ENCODE measurements at places on chromosomes 2 and 18. TPM values are rescaled to one million over a fixed set of nuclear protein-coding genes. Genes with fewer than 3 reads are reported as not detected.

RPL31 gene
- 2,534 TPM for polyA plus RNA-seq

MDH1B gene
- 1.3 TPM for polyA plus RNA-seq

GNLY gene
- polyA plus RNA-seq, result not detected

PXDN gene
- 271 TPM for polyA plus RNA-seq

SFXN5 gene
- polyA plus RNA-seq, result 13.7 TPM

MAP3K19 gene
- polyA plus RNA-seq, result not detected

CCDC85A gene
- not detected for polyA plus RNA-seq

RBMS1 gene
- 89.4 TPM for polyA plus RNA-seq

POTEJ gene
- polyA plus RNA-seq, result not detected

SPR gene
- 17.5 TPM for polyA plus RNA-seq

REG1A gene
- polyA plus RNA-seq, result not detected

PLA2R1 gene
- 2.0 TPM for polyA plus RNA-seq

DNA sequence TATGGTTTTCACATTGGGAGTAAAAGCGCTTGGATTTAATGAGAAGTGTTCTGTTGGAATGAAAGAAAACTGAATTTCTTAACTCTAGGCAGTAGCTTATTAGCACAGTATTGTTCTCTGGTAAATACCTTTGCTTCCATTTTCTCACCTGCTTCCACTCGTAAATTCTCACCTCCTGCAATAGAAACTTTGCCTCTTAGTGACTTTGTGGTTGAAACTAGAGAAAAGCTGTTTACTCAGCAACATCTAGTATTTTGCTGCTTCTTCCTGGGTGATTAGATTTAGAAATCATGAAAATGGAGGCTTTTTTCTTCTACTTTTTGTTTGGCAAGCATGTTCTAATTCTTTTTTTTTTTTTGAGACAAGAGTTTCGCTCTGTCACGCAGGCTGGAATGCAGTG is 385.4 kb downstream of the SPAG16 start:
- DNase-seq, result no peak

GRCh38 chr2:218229239-218229638 is 12.2 kb downstream of the ARPC2 start:
- peak; percentile 62 for DNase-seq

DNA sequence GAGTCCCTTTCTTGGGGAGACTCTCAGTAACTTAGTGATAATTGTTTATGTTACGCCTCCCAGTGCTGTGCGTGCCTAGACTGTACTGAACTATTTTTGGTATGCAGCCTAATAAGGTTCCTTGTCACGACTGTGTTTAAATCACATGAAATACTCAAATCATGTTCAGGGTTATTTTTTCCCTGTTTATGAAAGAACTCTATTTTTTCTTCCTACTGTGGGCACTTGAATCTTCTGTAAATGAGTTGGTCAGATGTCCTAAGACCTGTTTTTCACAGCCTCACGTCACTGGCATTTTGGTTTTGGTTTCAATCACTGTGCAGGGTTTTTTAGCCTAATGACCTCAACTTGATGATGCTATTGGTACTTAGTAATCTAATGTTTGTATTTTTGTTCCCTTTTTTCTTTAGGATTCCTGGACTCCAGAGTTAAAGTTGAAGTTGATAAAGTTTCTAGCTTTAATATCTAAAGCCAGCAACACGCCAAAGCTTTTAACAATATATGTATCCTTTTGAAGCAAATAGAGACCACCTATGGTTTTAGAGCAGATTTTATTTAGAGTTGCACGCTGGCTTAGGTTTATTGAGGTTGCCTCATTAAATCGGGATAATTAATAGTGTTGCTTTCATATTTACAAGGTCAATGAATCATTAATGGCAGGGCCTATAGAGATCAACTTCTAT is 24.0 kb downstream of the ARMC9 start:
- DNase-seq, result peak; percentile 65

GRCh38 chr2:43225093-43225787 is 1.2 kb downstream of the ZFP36L2 start:
- DNase-seq, result peak; percentile 45

- DNase-seq, result no peak
Measured at GRCh38 chr2:115084446-115084845, 642.0 kb downstream of the DPP10 start.

DNA sequence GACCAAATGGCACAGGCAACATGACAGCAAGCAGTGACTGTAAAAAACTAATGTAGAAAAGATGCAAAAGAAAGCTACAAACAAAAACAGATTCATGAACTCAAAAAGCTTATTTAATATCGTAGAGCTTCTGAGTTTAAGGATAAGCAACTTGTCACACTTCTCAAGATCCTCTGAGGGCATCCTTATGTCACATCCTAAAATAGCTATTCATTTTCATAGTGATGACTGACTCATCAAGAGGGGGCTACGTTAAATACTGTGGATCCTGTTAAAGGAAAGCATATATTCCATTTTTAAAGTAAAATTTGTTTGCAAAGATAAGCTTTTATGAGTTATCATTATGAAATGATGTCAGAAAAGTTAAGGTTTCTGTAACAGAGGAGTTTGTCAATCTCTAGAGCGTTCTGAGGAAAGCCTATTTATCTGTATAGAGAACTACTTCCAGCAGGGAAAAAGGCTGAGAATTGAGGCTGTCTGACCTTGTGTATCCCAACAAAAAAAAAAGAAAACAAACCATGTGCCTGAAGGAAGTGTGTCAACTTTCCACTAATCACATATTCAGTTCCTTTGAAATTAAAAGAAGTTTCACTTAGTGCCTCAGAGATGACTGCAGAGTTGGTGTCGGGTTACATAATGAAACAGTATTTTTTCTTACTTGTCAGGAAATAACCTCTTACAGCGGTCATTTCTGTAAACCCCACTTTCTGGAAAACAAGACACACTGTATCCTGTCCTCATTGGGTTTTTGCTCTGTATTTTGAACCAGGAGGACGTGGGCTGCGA is 115.5 kb downstream of the ESCO1 start:
- no peak for DNase-seq

GRCh38 chr2:158797963-158798700 is 3.0 kb downstream of the DAPL1 start:
- DNase-seq, result no peak

DNA sequence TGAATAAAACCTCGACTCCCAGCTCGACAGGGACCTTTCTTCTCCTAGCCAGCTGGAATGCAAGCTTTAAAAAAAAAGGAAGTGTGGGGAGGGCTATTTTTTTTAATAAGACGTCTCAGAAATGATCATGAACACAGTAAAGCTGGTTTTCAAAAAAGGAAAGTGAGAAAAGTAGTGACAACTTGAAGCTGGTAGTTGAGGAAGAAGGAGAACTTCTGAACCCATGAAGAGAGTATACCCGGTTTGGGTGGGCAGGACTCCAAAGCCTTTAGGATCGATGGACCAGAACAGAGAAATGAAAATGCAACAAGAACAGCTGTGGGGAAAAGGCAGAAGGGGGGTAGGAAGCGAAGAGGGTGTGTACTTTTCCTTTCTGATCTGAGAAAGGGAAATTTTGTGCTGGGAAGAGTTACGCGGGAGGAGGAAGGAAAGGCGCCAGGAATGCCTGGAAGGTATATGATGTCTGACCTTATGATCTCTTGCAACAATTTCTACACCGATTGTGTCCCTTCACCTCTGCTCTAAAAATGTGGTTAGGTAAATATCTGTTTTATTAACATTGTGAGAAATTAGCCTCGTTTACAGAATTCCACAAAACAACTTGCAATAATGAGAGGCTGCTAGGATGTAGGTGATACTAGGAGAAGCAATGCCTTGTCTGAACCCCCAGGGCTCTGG is 22.6 kb upstream of the CYP1B1 start:
- DNase-seq, result no peak

GRCh38 chr18:48125724-48126123 is 195.3 kb upstream of the SMAD2 start:
- no peak for DNase-seq

GRCh38 chr2:12441750-12442475 is 274.8 kb upstream of the TRIB2 start:
- DNase-seq, result no peak

DNA sequence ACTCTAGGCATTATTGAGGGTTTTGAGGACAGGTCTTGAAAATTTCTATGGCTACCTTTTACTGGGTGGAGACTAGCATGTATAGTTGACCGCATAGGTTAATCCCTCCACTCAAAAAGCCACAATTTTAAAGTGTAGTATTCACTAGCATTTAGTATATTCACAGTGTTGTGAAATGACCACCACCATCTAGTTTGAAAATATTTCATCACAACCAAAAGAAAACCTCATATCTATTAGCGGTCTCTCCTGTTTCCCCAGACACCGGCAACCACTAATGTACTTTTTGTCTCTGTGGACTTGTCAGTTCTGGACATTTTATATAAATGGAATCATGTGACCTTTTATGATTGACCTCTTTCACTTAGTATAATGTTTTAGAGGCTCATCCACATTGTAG is 53.9 kb downstream of the MSH2 start:
- no peak for DNase-seq

DNA sequence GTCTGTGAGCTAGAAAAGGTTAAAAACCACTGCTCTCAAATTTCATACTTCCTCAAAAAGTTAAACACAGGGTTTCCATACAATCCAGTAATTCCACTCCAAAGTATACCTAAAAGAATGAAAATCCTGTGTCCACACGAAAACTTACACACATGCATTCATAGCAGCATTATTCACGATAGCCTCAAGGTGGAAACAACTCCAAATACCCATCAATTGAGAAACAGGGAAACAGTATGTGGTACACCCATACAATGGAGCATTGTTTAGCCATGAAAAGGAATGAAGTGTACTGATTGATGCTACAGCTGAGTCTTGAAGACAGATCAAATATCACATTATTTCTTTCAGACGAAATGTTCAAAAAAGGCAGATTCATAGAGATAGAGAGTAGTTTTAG is 36.7 kb downstream of the UXS1 start:
- DNase-seq, result no peak

GRCh38 chr18:25282896-25283703 is 68.9 kb downstream of the ZNF521 start:
- no peak for DNase-seq

DNA sequence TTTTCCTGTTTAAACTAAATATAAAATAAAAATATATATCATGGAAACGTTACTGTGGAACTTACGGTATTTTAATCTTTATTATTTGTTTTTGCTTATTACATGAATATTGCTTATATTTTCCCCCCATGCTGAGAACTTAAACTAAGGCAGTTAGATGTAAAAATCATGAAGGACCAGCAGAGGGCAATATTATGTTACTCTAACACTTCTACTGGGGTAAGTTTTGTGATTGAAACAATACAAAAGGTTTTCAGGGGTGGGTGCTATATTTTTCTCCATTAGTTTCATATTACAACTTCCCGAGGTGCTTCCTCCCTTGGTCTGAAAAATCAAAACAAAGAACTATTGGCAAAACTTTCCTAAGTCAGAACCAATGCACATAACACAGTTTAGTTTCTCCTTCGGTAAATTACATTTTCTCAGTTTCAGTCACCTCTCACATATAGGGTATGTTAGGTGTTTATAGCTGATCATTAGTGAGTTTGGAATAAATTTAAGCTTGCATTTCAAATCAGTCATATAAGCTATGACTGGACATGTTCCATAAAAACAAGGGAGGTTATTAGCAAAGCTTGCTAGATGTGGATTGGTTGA is 54.8 kb downstream of the ZNF407 start:
- DNase-seq, result peak; percentile 32

- DNase-seq, result no peak
Measured at GRCh38 chr2:33064349-33064801, 117.6 kb downstream of the LTBP1 start.

DNA sequence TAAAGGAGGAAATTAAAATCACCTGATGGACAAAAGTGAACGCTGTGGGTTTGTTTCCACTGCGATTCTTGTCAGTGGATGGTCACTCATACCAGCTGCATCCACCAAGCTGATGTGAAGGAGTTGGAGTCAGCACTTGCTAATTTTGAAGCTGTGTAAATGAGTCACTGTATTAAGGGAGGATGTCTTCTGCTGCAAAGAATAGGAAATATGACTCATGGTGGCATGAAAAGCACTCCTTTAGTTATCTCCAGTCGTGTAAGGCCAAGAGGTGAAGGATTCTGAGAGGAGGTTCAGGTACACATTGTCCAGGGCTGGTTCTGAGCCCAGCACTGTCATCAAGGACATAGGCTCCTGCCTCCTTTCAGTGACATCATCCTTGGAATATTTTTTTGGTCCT is 71.7 kb upstream of the SKOR2 start:
- DNase-seq, result no peak

- DNase-seq, result no peak
Measured at GRCh38 chr2:127110985-127111384, 4.0 kb upstream of the BIN1 start.

- DNase-seq, result no peak
Measured at GRCh38 chr2:118122594-118123281, 34.5 kb downstream of the INSIG2 start.

DNA sequence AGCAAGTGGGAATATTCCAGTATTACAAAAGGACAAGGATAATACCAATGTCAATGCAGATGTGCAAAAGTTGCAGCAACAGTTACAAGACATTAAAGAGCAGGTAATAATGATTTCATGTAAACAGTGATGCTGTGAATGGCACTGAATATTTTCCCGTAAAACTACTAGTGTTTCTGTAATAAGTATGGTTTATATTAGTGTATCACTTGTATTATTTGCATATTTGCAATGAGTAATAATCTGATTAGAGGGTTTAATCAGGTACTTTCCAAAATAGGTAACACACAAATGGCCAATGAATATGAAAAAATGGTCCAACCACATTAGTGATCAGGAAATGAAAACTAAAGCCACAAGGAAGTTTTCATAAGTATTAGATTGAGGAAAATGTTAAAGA is 118.0 kb downstream of the MIB1 start:
- DNase-seq, result no peak

- DNase-seq, result no peak
Measured at GRCh38 chr2:27431395-27431794, 3.0 kb downstream of the NRBP1 start.

GRCh38 chr2:192696857-192697256 is 502.1 kb upstream of the TMEFF2 start:
- DNase-seq, result no peak

- DNase-seq, result no peak
Measured at GRCh38 chr2:238726670-238727584, 121.0 kb upstream of the TWIST2 start.

DNA sequence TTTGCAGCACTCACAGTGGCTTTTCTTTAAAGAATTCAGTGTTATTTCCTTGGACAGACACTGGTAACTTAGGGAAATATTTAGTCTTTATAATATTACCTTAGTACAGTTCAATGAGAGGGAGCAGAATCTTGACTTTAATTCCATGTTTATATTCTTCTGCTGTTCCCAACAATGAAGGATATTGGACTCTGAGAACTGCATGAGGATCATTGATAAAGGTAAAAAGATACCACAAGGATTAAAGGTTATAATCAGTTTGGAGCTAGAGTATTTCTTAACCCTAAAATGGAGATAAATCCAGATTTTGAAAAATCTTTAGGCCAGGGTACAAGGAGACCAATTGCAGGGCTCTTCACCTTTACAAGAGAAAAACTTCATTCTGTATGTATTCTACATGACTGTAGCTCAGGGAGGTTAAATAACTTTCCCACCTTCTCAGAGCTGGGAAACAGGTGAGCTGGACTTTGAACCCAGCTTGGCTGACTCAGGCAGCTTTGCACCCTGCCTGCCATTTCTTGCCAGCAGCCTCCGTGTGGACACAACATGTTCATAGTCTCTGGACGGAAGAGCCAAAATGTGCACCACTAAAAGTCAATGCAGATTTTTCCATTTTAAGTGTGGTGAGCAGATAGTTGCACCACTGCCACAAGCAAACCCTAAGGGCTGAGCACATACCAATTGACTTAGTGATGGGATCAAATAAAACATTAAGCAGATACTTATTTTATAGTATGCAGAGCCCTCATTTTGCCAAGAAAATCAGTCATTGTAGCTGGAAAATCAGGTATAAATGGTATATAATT is 26.7 kb downstream of the UPP2 start:
- DNase-seq, result no peak

Data from AG04450 (cell line).